Endothelial cell (in vitro differentiated cells): ENCODE measurements at places on chromosomes 2 and 18. TPM values are rescaled to one million over a fixed set of nuclear protein-coding genes. Genes with fewer than 3 reads are reported as not detected.

DNA sequence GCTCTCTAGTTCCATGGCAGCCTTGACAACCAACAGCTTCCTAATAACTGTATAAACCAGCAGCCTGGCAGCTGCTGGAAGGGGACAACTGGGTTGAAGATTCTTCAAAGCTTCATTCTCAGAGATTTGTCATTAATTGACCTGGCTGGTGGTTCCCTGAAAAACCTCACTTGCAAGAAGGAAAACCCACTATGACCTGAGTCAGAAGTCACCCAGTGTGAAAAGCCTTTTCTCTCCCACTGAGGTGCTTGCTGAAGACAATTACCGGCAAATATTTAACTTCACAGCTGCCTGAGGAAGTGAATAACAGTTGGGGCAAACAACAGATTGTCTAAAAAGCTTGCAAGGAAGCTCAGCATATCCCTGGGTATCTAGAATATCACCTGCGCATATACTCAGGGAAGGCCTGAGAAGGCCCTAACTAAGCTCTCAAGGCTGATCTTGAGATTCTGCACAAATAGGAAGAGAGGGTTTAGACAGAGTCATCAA is 49.9 kb downstream of the CRACDL start:
- no peak overlapping the region for H3K4me3 ChIP-seq
- no peak for DNase-seq
- H3K27me3 ChIP-seq, result peaks cover 2% of the 10 kb centered on the region
- H3K36me3 ChIP-seq, result no peaks in the 10 kb centered on the region
- H3K4me1 ChIP-seq, result no peaks in the 10 kb centered on the region
- no peak overlapping the region for H3K27ac ChIP-seq

POMC gene
- 0.64 TPM for total RNA-seq

- H3K4me3 ChIP-seq, result no peak overlapping the region
- H3K27ac ChIP-seq, result no peak overlapping the region
- H3K27me3 ChIP-seq, result peaks cover 3% of the 10 kb centered on the region
- H3K4me1 ChIP-seq, result peaks cover 21% of the 10 kb centered on the region
- DNase-seq, result no peak
Observed at GRCh38 chr2:233856184-233856583, 1.8 kb upstream of the HJURP start.

DNA sequence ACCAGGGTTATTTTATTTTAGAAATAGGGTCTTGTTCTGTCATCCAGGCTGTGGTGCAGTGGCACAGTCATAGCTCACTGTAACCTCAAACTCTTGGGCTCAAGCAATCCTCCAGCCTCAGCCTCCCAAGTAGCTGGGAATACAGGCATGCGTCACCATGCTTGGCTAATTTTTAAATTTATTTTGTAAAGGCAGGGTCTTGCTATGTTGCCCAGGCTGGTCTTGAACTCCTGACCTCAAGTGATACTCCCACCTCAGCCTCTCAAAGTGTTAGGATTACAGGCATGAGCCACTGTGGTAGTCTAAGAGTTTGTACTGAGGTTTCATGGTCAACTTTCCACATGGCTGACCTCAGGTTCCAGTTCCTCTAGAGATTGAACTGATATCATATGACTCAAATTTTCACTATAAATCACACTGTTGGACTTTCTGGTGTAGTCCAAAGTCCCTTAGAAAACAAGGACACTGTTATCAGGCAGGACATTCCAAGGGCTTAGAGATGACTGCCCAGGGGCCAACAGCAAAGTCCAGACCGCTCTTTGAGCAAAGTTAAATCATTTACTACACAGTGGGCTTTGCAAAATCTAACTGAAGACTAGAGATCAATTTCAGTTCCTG is 82.0 kb upstream of the MEX3C start:
- peaks cover 5% of the 10 kb centered on the region for H3K4me1 ChIP-seq
- no peak overlapping the region for H3K4me3 ChIP-seq
- no peak overlapping the region for H3K27ac ChIP-seq
- H3K27me3 ChIP-seq, result peaks cover 2% of the 10 kb centered on the region
- no peak for DNase-seq
- H3K36me3 ChIP-seq, result no peaks in the 10 kb centered on the region
